ENCODE measurements at places on chromosomes 16 and 17. TPM values are rescaled to one million over a fixed set of nuclear protein-coding genes. Genes with fewer than 3 reads are reported as not detected.

DNA sequence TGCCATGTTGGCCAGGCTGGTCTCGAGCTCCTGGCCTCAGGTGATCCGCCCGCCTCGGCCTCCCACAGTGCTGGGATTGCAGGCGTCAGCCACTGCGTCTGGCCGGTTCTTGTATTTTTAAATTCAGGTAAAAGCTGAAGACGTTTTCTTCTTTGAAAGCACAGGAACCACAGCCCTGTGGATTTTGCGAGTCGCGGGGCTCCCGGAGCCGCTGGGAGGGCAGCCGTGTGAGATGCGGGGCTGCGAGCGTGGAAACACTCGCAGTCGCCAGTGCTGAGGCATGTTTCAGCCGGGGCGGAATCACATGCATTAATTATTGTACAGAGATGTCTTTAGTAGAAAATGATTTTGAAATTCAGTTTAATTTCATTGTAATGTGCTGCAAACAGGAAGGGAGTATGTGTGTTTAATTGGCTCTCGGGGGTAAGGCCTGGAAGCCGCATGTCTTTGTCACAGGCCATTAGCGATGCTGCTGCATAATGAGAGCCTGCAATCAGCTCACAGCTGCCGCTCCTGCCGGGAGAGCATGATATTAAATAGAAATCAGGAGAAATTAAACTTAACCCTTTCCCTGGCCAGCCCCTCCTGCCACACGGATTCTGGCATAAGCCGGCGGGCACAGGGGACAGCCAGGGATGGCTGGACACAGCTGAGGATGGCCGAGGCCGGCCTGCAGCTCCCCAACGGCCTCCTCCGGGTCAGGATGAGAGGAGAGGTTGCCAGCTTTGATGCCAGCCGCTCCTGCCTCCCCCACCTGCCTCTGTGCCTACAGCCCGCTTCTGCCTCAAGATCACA lies 35.4 kb upstream of the CDH15 start:
- no peak for DNase-seq

DNA sequence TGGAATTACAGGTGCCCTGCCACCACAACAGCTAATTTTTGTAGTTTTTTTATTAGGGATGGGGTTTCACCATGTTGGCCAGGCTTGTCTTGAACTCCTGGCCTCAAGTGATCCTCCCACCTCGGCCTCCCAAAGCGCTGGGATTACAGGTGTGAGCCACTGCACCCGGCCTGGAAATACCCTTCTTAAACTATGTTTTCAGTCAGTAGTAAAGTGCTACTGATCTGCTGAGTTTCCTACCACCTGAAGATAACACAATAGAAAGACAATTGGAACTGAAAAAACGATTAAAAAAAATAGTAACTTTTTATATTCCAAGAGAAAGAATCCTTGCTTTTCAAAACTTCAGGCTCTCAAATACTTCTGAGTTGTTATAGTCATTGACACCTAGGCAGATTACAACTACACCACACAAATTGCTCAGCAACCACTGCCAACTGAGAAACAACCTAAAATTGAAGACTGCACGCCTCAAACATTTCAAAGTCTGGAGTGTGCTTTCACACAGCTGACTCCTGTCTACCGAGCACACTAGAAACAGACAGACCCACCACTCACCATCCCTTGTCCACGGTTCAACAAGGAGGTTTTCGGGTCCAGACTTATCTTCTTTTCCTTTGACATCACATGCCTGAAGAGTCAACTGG lies 40.9 kb downstream of the ZZEF1 start:
- DNase-seq, result no peak

CCL13 gene
- total RNA-seq, result not detected

GRCh38 chr17:74702116-74702871 lies 10.4 kb downstream of the CD300LF start:
- DNase-seq, result no peak

DNA sequence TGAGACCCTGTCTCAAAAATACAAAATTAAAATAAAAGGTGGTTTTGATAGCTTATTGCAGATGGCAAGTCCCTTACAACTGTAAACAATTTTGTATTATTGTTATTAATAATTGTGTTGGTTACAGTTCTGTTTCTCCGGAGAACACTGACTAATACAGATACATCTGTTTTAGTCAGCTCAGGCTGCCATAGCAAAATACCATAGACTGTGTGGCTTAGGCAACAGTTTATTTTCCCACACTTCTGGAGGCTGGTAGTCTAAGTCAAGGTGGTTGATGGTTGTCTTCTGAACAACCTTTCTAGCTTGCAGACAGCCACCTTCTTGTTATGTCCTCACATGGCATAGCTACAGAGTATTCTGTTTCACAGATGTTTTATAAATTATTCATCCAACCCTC lies 14.2 kb upstream of the IL21R start:
- no peak for DNase-seq

C16orf96 gene
- total RNA-seq, result 0.30 TPM

DNA sequence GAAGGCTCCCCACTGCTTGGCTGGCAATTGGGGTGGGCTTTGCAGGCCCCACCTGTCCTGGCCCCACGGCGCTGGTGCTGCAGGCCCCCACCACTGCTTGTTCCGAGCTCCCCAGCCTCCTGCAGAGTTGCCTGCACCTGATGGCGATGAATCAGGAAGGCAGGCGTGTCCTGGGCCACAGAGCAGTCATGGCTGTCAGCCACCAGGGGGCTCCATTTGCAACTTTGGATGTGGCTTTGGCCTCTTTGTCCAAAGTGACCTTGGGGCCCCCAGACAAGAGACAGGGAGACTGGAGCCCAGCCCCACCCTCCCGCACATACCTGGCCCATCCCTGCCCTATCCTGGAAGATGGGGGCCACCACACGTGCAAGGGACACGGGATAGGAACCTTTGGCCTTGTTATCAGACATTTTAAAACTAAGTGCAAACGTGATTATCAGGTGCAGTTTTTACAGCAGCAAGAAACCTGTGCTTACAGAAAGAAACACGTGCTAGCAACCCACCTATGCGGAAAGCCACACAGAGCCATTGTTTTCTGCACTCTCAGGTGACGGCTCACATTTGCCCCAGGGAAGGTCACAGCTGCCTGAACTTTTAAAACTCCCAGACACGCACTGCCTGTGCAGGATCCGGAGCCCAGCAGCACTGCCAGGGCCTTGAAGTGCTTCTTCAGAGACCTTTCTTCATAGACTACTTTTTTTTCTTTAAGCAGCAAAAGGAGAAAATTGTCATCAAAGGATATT lies at the start of gene DNASE1:
Gene DNASE1 (plus strand): TSS at position 443 of the 743 bp plus-strand sequence. CDS start 683 bp downstream, outside the sequence.
- DNase-seq, result peak; percentile 64

KRTAP4-5 gene
- not detected for total RNA-seq

METTL2A gene
- 43.8 TPM for total RNA-seq

KRT20 gene
- total RNA-seq, result not detected

GRCh38 chr17:40460968-40461731 lies 17.9 kb downstream of the IGFBP4 start:
- no peak for DNase-seq

LPO gene
- not detected for total RNA-seq

- DNase-seq, result no peak
These were observed 34.9 kb downstream of the TMEM114 start for GRCh38 chr16:8555400-8555799.

DNA sequence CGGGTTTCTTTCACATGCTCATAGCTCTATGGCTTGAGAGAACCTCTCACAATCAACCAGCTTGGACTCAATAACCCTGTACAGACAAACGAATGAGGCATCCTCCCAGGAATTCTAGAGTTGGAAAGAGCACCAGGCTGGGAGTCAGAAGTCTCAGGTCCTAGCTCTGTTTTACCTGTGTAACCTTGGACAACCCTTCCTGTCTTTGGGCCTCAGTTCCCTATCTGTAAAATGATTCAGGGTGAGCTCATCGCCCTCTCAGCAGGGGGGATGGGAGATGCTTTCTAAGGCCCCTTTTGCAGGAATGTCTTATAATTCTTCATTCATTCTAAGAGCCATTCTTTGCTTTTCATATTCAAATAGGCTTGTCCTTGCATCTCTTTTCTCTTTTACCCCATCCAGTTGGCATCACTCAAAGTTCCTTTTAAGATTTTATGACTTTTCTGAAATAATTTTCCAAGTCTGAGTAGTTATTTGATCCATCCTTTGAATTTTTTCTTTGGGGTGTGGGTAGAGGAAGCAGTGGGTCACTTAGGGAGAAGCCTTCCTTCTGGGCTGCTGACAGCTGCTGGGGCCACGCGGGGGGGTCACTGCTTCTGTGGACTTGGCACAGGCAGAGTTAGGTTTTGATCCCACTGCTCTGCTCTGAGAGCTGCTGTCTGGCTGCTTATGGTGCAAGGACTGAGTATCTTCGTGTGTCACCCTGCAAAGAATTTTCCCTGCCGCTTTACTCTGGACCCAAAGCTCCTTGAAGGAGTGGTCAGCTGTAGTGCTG lies 102.7 kb downstream of the UTP18 start:
- DNase-seq, result no peak

MSRB1 gene
- total RNA-seq, result 29.8 TPM

PRDM7 gene
- total RNA-seq, result not detected

CNTD1 gene
- not detected for total RNA-seq

DNA sequence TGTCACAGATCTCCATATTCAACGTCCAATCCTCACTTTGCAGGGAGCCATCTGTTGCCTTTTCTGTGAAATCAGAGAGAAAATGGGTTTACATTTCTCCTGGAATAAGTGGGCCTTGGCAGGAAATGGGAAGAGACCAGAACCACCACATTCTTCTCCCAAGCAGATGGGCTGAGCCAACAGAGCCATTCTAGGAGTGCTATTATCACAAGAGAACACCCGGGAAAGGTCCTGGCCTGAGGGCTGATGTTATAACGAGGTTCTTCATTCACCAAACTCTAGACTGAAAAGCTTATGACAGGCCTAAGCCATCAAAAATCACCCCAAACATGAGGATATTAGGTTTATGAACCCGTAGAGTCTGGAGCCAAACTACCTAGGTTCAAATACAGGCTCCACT lies 64.7 kb downstream of the TOM1L2 start:
- DNase-seq, result no peak

DNA sequence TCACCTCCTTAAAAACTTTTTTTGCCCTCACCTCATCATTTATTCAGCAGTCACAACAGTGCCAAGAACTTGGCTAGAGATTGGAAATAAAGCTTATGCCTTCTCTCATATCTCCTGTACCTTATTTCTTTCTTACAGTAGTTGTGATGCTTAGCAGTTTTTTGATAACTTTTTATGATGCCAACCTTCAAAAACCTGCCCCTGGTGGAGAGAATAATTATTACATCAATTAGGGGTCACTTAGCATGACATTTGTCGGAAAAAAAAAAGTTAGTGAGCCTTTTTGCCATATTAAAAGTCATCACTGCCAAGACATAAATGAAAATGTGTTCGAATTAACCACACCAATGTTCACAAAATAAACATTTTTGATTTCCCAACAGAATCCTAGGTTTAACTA lies 296.6 kb downstream of the WWOX start:
- no peak for DNase-seq
